ENCODE measurements at places on chromosomes 2 and 18. TPM values are rescaled to one million over a fixed set of nuclear protein-coding genes. Genes with fewer than 3 reads are reported as not detected.

Gene CDK15
- total RNA-seq = not detected

Gene PCARE
- total RNA-seq = not detected

Gene UGT1A3
- 0.19 TPM for total RNA-seq

Gene ZSWIM2
- not detected for total RNA-seq

Gene KCNE4
- total RNA-seq = 0.65 TPM

Gene CNTNAP5
- total RNA-seq = not detected

Gene ARHGAP28
- 0.08 TPM for total RNA-seq

Gene NXPH2
- total RNA-seq = not detected

Gene DYNAP
- not detected for total RNA-seq

Gene GRHL1
- 0.70 TPM for total RNA-seq

Gene SPC25
- 20.1 TPM for total RNA-seq

Gene DPYSL5
- total RNA-seq = 7.5 TPM

Gene LYPD1
- total RNA-seq = 12.0 TPM

Gene EML6
- 1.9 TPM for total RNA-seq

Gene AKAIN1
- not detected for total RNA-seq

Gene PLEKHM3
- 1.9 TPM for total RNA-seq

Gene DNER
- total RNA-seq = 10.0 TPM

Gene STEAP3
- 32.7 TPM for total RNA-seq

Gene DPP10
- total RNA-seq = not detected

Gene ALKAL2
- not detected for total RNA-seq

Gene SERPINB10
- total RNA-seq = not detected

Gene C2orf78
- not detected for total RNA-seq

Gene MITD1
- 23.5 TPM for total RNA-seq

Gene RAB31
- total RNA-seq = 18.2 TPM

Gene SKOR2
- total RNA-seq = not detected

Gene DSG4
- total RNA-seq = not detected

Gene TP53I3
- total RNA-seq = 217 TPM

Gene DHRS9
- total RNA-seq = 3.5 TPM

Gene MYO5B
- 12.8 TPM for total RNA-seq
